ENCODE measurements at places on chromosomes 3 and 15.

- no peak for DNase-seq
Observed at GRCh38 chr15:35206060-35206675, 121.1 kb upstream of the NANOGP8 start.

- no peak for DNase-seq
Observed at GRCh38 chr15:33094336-33094735, 100.2 kb downstream of the FMN1 start.

- no peak for DNase-seq
Observed at GRCh38 chr15:39887832-39888231, 32.2 kb downstream of the GPR176 start.

DNA sequence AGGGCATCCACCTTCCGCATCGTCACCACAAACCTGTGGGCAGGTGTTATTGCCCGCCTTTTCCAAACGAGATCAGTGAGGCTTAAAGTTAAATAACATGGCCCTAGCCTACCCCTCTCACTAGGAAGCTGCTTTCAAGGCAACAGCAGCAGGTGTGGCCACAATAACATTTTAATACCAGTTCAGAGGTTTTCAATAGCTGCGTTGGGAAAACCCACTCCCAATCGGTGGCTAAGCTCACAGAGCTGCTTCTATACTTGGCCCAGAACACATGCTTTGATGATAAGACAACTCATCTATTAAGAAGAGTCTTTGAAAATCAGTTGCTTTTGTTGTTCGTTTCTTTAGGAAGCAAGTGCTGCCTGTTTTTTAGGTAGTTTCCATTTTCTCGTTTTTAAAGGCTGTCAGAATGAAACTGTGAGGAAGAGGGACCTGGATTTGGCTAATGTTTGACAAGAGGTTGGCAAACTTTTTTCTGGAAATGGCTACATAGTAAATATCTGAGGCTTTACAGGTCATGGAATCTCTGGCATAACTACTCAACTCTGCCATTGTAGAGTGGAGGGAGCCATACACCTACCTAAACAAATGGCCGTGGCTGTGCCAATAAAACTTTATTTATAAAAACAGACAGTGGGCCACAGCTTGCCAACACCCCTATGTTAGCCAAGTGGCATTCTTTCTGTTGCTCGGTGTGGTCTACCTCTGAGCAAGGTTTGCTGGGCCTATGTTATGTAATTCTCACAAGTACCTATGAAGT lies 179.6 kb downstream of the FEZF2 start:
- no peak for DNase-seq

- no peak for DNase-seq
Observed at GRCh38 chr3:135862361-135862760, 103.2 kb upstream of the PPP2R3A start.

DNA sequence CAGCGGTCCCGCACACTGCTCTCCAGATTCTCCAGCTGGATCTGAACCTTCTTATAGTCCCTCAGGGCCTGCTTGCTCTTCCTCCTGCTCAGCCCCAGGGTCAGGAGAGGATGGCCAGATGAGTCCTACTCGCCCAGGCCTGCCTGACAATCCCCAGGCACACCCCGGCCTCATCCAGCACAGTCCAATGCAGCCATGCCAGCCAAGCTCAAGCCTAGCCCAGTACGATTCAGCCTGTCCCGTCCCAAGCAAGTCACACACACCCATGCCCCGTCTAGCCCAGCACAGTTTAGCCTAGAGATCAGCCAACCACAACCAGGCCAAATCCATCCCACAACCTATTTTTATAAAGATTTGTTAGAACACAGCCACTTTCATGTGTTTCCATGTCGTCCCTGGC lies 16.8 kb downstream of the PLXNB1 start:
- no peak for DNase-seq

DNA sequence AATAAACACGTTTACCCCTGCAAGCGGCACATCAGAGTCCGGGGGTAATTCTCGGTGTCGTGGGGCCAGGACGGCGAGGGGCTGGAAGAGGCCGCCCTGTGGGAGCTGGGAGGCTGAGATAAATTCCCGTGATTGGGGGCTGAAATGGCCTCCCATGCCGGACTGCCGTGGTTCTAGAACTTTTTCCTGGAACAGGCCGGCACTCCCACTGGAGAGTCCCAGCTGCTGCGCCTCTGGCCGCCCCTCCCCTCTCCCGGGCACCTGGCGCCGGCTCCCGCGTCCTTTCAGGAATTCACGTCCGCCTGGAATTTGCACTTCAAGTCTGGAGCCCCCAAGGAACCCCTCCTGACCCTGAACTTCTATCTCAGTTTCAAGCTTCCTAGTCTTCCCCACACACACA lies 10.8 kb upstream of the LRRC2 start:
- DNase-seq, result no peak

GRCh38 chr3:84077479-84077878 lies 881.3 kb upstream of the CADM2 start:
- DNase-seq, result no peak

DNA sequence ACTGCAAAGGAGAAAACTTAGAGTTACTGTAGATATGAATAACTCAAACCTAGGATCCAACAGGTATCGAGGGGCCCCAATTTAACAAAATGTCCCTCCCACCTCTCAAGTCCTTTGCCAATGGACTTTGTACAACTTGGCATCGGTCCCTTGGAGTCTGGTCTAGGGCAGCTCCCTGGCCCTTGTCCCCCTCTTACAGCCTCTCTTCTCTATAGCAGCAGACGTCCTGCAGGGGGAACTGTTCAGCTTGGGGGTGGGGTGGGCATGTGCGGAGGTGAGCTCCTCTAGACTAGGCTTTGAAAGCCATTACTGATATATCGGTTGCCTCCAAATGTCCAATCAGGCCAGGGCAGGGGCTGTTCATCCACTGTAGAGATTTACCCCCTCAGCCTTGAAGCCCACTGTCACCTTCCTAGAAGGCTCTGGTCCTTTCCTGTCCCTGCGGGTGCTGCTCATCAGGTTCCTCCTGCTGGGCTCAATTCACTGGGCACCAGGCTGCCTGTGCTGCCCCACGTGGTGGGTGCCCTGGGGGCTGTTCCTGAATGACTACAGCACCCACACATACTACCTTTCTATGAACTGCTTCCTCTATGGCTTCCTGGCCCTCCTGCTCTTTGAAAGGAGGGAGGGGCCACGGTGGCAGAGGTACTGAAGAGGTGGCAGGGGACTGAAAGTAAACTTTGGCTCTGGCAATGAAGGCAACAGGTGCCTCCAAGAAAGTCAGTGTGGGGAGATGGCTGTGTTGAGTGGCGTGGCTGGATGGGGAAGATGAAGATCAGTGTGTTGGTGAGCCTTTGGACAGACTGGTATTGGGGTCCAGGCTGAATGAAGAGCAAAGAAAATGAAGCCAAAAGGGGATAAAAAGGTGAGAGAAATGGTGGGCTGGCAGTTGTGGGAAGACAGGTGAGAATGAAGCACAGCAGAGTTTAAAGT lies 78.8 kb upstream of the MEX3B start:
- DNase-seq, result no peak

DNA sequence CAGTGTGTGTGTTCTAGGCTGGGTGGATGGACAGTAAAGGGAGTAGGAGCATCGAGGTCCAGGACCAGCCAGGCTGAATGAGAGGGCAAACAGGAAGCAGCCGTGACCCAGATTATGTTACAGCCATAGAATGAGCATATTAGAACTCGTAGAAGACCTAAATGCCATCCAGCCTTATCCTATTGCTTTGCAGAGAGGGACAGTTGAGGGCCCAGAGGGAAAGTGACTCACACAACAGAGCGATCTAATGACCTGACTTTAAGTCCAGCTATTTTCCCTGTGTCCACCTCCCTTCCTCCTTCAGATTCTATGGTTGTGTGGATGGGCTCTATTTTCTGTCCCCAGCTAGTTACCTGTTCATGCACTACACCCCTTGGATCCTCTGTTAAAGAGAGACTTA lies 634.1 kb upstream of the TBL1XR1 start:
- no peak for DNase-seq

GRCh38 chr3:167084545-167084944 lies 295.6 kb downstream of the ZBBX start:
- DNase-seq, result no peak
